Right kidney (tissue), 9 donors: ENCODE measurements at places on chromosomes 2 and 18.

DNA sequence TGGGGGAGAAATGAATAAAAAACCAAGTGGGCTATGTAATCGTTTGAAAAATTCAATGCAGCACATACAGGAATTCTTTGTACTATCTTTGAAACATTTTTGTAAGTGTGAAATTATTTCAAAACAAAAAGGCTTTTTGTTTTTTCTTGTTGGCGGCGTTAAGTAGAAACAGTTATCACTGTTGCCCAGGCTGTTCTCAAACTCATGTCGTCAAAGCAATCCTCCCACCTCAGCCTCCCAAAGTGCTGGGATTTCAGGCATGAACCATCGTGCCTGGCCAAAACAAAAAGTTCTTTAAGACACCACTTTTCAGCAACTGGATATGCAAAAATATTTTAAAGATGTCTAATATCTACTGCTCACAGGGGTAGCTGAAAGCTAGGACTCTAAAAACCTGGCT is 5.4 kb downstream of the SS18 start:
- DNase-seq = no peak

DNA sequence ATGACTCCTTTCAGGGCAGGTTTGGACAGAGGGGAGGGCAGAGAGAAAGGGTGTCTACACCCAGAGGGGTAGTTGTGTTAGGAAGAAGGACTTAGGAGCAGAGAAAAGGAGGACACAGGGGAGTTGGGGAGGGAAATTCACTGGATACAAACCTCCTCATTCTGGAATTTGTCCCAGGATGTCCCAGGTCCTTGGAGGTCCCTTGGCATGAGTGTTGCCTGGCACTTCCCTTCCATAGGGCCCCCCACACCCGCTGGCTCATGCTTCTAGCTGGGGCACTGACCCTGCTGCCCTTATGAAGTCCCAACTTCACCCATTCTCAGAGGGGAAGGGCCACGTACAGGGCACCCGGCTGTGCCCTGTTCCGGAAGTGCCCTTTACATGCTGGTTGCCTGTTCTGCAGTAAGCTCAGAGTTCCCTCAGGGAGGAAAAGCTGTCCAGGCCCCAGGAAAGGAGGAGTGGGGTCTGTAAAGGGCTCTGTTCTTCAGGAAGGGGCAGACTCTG is 93.6 kb upstream of the SMAD2 start:
- DNase-seq = no peak

GRCh38 chr2:229330952-229331351 is 59.9 kb upstream of the PID1 start:
- no peak for DNase-seq

GRCh38 chr18:3153107-3153704 is 66.6 kb downstream of the MYOM1 start:
- DNase-seq = no peak

GRCh38 chr2:241991299-241991698 is 121.8 kb downstream of the RTP5 start:
- no peak for DNase-seq

GRCh38 chr2:112765251-112765650 is 842 bp upstream of the CKAP2L start:
- no peak for DNase-seq

GRCh38 chr2:3422161-3422779 is 42.8 kb downstream of the TRAPPC12 start:
- no peak for DNase-seq

GRCh38 chr2:143521396-143521795 is 392.2 kb downstream of the ARHGAP15 start:
- DNase-seq = no peak

- DNase-seq = no peak
These were observed 51.7 kb downstream of the SNTG2 start for GRCh38 chr2:1002350-1002749.

DNA sequence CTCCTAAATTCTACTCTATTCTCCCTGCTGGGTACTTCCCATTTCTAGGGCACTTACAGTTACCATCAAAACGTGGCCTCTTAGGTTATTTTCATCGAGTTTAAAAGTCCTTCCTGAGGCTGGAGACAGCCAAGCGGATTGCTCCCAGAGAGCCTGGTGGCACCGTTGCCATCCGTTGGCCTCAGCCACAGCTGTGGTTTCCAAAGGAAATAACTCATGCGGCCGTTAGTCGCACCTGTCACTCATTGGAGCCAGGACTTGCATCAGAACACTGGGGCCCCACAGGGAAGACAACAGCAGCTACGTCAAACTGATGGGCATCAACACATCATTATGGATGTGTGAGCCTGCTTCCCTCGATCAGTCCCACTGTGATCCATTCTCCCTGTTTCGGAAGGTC is 453.4 kb downstream of the BCL11A start:
- no peak for DNase-seq

DNA sequence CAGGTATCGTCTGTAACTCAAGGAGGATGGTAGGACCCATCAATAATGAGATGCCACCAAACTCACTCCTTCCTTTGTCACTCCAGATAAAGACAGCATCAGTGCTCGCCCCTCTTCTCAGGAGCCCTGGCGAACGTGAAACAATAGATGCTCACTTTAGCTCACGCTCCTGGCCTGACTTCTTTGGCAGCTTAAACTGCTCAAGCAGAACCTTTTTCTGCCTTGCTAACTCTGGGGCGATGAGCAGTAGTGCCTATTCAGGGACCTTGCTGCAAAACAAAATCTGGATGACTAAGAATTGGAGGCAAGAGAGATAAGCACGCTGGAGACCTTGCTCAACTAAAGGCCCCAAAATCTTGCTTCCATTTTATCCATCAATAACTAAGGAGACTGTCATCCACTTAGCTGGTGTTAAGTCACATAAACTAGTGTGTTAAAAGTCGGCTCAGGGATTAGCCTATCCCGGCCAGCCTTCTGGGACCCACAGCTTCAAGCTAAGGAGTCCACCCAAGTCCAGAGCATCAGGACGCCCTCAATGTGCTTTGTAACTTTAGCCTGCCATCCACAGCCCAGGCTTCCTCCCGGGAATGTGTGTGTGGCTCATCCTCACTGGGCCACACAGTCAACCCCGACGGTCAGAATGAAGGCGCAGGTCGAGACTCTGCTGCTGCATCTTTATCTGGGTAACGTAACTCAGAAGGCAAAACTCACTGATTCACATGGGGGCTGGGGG is 38.9 kb downstream of the ZNF516 start:
- DNase-seq = no peak

DNA sequence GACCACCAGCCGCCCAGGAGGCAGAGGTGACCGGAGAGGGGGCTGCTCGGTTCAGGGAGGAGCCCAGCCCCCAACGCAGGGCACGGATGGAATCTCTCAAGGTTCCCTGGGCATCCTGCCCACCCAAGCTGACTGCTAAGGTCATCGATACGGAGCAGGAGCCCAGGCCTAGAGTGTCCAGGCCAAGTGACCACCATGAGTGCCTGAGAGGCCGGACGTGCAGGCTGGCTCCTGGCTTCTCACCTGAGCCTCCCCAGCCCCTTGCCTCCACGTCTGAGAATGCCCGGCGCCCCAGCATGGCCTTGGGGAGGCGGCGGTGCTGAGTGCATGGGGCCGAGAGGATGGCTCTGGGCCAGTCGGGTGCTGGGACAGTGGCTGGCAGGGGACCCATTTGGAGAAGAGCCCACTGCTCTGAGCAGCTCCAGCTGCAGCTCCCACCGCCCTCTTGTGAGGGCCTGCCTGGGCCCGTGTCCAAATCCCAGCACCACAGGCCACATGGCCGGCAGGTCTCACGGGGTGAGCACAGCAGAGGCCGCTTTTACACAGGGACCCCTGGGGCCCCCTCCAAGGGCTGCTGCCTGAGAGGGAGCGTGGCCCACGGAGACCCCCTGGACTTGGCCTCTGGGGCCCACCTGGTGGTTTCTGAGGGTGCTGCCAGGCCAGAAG is 102.8 kb upstream of the CTDP1 start:
- DNase-seq = peak; percentile 61

GRCh38 chr2:99169534-99169933 is 11.3 kb downstream of the MITD1 start:
- DNase-seq = no peak
